ENCODE measurements at places on chromosomes 5 and 9.

- no peak for DNase-seq
These were observed 117.5 kb upstream of the BOD1 start for GRCh38 chr5:173733831-173734501.

GRCh38 chr5:132232465-132232864 is 4.8 kb upstream of the P4HA2 start:
- no peak for DNase-seq

GRCh38 chr5:32043105-32043504 is 131.0 kb downstream of the GOLPH3 start:
- DNase-seq: no peak

- DNase-seq: no peak
These were observed 33.8 kb downstream of the TSTD2 start for GRCh38 chr9:97599314-97599846.

GRCh38 chr5:107393851-107394250 is 276.9 kb downstream of the EFNA5 start:
- no peak for DNase-seq

GRCh38 chr5:179614745-179615144 is 8.7 kb downstream of the HNRNPH1 start:
- DNase-seq: no peak

DNA sequence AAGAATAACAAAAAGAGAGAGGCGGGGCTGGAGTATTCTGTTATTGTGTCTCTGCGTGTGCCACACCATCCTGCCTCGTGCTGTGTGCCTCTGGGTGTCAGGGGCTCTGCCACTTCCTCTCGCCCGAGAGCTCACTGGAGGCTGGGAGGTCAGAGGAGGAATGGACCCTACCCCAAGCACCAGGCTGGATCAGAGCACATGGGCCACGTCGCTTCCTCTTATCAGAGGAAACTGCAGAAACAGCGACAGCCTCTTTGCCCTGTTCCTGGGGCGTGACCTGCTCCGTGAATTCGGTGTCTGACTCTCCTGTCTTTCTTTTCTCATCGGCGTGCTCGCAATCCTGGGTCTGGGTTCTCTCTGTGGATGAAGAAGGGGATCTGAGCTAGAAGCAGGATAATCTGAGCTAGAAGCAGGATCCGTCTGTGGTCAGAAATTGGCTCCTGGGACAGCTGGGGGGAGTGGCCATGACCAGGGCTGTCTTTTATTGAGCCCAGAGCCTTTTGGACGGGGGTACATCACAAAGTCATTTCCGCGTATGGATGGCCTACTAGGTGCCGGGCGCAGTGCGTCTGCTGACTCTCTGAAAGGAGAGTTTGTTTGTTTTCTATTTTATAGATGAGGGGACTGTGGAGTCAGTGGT is 150.3 kb upstream of the COL5A1 start:
- DNase-seq: no peak
